ENCODE measurements at places on chromosomes 2 and 18.

GRCh38 chr18:52822160-52822559 lies 482.2 kb downstream of the DCC start:
- DNase-seq: no peak

DNA sequence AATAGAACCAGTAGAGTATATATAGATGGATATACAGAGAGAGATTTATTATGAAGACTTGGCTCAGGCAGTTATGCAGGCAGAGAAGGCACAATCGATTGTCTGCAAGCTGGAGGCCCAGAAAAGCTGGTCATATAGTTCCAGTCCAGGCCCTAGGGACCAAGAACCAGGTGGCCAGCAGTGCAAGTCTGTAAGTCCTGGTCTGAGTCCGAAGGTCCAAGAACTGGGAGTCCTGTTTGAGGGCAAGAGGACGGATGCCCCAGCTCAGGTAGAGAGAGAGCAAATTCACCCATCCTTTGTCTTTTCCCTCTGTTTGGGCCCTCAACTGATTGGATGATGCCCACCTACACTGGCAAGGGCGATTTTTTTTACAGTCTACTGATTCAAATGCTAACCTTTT lies 164.6 kb downstream of the CAMKMT start:
- DNase-seq: no peak

DNA sequence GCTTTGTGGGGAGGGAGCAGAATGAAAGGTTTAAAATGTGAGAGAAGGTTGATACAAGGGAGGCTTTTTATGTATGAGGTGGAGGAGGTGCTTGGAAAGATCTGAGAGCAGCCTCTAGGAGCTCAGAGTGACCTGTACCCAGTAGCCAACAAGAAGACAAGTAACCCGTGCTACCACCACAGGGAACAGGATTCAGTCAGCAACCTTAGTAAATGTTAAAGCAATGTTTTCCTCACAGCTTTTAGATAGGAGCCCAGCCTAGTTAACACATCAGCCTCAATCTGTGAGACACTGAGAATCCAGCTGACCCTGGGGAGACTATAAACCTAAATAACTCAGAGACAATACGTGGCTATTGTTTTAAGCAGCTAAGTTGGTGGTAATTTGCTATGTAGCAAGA lies 194.9 kb upstream of the NT5C1B start:
- no peak for DNase-seq

GRCh38 chr2:45043174-45043573 lies 33.9 kb upstream of the SIX2 start:
- DNase-seq: no peak

- no peak for DNase-seq
Measured at GRCh38 chr2:16693854-16694253, 28.2 kb upstream of the CYRIA start.

DNA sequence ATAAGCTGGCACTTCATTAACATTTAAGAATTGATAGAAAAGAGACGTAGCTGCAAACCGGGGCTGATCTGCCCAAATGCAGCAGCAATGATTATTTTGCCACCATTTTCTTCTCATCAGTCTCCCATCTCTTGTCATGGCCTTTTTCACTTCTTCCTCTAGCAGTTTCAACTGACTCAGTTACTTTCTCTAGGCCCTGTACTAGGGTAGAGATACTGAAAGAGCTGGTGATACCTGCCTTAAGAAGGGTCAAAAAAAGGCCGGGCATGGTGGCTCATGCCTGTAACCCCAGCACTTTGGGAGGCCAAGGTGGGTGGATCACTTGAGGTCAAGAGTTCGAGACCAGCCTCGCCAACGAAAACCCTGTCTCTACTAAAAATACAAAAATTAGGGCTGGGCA lies 127.4 kb downstream of the LTBP1 start:
- DNase-seq: no peak

DNA sequence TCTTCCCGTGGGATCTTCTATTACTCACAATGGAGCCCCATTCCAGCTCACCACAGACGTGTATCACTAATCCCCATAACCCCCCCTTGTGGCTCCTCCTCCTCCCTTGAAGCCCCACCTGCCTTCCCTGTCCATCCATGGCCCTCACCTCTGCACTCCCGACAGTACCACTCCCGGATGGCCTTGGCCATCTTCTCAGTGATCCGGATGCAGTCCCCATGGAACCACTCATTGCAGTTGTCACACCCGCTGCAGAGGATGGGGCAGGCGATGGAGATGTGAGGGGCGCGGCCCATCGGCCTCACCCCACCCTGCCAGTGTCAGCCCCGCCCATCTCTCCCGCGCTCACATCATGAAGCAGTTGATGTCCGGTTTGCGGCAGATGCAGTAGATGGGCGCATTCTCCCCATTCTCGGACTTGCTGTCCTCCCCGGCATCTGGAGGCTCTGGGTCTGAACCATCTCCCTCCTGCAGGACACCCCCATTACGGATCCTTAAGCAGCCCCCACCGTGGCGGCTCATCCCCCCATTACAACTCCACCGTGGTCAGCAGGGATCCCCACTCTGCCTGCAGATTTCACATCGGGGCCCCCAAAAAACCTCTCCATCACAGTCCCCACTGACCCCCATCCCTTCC lies 983 bp downstream of the CXXC1 start:
- DNase-seq: no peak

DNA sequence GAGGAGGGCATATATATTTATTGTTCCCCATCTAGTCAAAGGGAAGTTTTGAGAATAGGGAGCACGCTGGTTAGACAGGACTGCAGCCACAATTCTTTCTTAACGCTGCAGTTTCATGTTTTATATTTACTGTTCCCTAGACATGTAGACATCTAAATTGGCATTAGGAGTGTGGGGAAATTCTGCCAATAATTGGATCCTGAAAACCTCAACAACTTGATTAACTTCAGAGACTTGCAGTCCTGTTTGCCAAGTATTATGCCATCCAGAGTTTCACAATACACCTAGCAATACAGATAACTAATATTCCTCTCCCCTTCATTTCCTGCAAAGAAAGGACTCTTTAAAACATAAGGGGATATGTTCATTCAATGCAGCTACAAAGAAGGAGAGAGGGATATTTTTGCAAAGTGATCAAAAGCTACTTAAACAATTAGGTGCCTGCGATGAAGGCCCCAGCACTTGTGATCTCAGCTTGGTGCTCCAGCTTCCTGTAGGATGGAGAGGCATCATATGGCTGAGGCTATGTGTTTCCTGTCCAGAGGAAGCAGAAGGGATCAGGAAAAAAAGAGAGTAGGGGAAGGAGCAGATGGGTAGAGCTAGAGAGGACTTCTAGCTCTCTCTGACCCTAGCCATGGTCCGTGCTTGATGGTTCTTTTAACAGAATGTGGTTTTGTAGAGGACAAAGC lies 264.4 kb downstream of the MTX2 start:
- no peak for DNase-seq

- DNase-seq: no peak
Measured at GRCh38 chr18:60347526-60348045, 25.0 kb downstream of the MC4R start.

- DNase-seq: no peak
Measured at GRCh38 chr2:175167076-175167791, 769 bp downstream of the ATF2 start.

DNA sequence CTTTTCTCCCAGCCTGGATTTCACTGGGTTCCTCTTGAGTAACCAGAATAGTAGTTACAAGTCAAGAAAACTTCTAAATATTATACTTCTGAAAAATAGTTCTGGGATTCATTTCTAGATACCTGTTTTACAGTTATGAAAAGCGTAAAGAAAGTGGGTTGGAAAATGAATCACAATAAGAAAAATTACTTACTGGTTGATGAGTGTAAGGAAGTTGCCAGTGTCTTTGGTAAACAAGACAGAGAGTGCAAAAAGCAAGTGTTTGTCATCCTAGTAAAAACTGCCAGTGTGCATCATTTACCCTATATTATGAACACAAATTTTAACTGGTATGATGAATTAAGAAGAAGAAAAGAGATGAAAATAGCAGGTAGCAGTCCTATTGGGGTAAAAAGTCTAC lies 88.9 kb downstream of the R3HDM1 start:
- DNase-seq: no peak

GRCh38 chr2:30436859-30437435 lies 10.1 kb upstream of the LCLAT1 start:
- no peak for DNase-seq

DNA sequence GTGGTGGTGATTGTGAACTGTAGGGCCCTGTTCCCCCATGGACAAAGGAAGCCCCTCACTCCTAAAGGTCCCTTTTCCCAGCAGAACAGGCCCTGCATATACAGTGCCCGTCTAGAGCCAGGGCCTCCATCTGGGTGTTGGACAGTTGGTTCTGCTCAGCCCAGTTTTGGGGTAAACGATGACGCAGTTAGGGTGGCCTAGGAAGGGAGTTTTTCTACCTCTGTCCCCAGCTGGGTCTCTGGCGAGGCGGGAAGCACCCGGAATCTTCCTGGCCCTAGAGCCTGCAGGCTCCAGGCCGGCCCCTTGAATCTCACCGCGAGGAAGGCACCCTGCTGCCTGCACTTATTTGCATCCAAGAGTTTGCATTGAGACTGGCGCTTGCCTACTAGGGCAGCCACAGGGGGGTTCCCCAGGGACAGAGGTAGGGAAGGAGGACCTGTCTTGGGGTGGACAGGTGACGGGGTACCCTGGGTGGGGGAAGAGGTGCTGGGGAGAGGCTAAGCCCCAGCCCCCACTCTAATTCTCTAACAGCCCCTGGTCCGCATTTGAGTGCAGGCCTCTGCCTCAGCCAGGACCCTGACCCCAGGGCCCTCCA lies 529 bp upstream of the MTA3 start:
- DNase-seq: no peak

DNA sequence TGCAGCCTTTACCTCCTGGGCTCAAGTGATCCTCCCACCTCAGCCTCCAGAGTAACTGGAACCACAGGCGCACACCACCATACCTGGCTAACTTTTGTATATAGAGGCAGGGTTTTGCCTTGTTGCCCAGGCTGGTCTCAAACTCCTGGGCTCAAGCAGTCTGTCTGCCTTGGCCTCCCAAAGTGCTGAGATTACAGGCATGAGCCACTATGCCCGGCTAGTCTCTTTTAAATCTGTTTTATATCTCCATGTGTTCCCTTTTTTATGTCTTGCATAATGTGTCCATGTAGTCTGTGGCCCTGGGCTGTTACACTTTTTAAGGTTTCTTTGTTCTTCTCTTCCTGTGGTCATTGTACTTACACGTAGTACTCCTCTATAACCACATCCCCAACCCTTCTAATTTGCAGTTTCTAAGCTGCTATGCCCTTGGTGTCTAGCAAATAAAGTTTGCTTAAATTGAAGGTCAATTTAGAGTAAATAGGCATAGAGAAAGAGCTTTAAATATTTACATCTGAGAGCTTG lies 168.2 kb downstream of the MCFD2 start:
- no peak for DNase-seq

DNA sequence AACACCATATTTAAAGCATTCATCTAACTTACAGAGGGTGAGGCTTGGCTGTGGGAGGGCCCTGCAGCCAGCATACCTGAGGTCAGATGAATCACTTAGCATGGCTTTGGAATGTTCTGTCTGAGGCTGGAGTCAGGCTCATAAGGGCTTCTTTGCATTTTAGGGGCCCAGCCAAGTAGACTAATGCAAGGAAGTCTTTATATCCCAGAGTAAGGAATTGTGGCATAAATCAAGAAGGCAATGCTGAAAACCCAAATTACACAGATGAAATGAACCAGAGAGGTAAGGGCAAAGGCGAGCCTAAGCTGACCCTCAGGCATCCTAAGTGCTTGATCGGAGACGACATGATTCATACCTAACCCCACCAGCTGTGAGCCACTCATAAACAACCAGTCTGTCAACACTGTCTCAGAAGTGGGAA lies 383.6 kb downstream of the DCC start:
- no peak for DNase-seq

DNA sequence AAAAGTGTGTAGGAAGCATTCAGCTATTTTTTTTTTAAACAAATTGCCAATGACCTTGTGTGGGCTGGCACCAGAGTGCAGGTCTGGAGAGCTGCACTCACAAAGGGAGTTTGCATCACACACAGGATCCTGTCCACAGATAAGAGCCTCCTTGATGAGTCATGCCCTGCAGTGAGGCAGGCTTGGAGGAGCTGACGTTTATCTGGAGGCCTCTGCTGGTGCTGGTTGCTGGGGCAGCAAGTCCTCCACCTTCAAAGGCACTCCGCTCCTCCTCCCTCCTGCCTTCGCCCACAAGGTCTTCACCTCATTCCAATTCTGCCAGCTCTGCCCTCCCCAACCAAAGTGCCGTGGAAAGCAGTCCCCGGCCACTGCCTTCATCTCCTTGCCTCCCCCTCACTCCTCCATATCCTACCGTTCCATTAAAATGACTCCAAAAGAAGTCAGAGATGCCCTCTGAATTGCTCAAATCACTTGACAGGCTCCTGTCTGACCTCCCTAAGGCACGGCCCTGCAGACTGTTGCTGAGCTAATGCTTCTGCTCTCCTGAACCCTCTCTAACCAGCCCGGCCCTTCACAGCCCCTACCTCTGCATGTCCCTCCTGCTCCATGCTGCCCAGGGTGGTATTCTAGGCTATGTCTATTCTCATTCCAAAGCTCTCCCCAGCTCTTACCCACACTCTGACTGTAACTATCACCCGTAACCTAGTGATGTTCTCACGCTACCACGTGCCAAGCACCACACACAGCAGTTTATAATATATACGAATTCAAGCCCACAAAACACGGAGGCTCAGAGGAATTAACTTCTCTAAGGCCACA lies 30.9 kb downstream of the LONRF2 start:
- no peak for DNase-seq

GRCh38 chr2:197045115-197045514 lies 118.6 kb upstream of the PGAP1 start:
- no peak for DNase-seq

DNA sequence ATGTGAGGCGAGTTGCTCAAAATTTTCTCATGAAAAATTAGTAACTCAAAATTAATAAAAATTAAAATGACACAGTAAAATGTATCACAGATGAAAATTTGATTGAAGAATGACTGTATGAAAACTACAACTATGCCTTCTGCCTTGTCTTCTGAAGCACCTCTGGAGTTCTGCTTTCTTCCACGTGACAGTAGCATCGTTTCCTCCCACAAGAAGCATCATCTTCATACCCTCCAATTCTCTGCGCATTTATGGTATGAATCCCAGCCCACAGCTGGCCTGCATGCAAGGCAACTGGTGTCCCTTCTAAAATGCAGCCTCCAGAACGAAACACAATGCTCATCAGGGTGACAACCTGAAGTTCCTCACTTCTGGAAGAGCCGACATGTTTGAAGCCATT lies 189.9 kb downstream of the MYO1B start:
- no peak for DNase-seq

GRCh38 chr18:13221869-13222855 lies 3.6 kb downstream of the LDLRAD4 start:
- no peak for DNase-seq

- DNase-seq: no peak
Measured at GRCh38 chr2:169892951-169893350, 65.7 kb downstream of the UBR3 start.

All from stimulated activated CD8-positive, alpha-beta memory T cell treated with anti-CD3 and anti-CD28 coated beads, Interleukin-7, amount 100 ng/mL, for 1 hour (primary cell).